Naive thymus-derived CD8-positive, alpha-beta T cell (primary cell): ENCODE measurements at places on chromosomes 2 and 18. TPM values are rescaled to one million over a fixed set of nuclear protein-coding genes. Genes with fewer than 3 reads are reported as not detected.
A peak's percentile ranks its signal among the peaks of the same experiment; 100 is the strongest.

The LRRC30 gene
- total RNA-seq: not detected

DNA sequence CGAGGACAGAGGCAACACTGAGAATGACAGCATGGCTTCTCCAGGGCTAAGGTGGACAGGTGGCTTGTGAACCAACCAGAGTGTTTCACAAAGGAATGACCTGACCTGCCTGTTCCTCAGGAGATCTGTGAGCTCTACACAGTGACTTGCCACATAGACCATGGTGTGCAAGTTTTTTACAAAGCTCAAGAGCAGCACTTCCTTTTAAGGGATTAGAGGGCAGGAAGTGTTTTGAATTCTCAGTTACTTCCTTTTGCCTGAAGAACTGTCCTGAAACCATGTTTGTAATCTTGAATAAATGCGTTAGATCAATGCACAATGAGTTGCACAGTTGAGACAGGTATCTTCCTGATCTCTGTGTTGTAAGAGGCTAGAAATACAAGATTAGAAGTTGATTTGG, 421.9 kb downstream of the THSD7B start:
- no peaks in the 10 kb centered on the region for H3K36me3 ChIP-seq
- no peak for DNase-seq
- no peak overlapping the region for H3K4me3 ChIP-seq
- peaks cover 3% of the 10 kb centered on the region for H3K27me3 ChIP-seq
- no peak overlapping the region for H3K27ac ChIP-seq

DNA sequence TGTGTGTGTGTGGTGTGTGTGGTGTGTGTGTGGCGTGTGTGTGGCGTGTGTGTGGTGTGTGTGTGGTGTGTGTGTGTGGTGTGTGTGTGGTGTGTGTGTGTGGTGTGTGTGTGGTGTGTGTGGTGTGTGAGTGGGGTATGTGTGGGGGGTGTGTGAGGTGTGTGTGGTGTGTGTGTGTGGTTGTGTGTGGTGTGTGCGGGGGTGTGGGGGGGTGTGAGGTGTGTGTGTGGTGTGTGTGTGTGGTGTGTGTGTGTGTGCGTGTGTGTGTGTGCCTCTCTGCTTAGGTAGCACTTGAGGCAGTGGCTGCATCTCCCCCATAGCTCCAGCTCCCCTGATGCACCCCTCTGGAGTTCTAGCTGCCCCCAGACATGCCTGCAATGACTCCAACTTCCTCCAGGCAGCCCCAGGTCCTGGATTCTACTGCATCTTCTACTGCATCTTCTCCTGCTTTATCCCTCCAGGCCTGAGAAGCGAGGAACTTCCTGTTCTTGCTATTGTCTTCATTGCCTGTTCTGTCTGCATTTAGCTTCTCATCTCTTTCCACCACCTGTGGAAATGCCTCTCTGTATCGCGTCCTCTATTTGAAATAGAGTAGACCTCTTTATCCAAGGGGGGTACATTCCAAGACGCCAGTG, 22.2 kb upstream of the MLPH start:
- H3K36me3 ChIP-seq: no peaks in the 10 kb centered on the region
- H3K27ac ChIP-seq: no peak overlapping the region
- H3K27me3 ChIP-seq: no peaks in the 10 kb centered on the region
- no peak overlapping the region for H3K4me3 ChIP-seq
- DNase-seq: no peak

DNA sequence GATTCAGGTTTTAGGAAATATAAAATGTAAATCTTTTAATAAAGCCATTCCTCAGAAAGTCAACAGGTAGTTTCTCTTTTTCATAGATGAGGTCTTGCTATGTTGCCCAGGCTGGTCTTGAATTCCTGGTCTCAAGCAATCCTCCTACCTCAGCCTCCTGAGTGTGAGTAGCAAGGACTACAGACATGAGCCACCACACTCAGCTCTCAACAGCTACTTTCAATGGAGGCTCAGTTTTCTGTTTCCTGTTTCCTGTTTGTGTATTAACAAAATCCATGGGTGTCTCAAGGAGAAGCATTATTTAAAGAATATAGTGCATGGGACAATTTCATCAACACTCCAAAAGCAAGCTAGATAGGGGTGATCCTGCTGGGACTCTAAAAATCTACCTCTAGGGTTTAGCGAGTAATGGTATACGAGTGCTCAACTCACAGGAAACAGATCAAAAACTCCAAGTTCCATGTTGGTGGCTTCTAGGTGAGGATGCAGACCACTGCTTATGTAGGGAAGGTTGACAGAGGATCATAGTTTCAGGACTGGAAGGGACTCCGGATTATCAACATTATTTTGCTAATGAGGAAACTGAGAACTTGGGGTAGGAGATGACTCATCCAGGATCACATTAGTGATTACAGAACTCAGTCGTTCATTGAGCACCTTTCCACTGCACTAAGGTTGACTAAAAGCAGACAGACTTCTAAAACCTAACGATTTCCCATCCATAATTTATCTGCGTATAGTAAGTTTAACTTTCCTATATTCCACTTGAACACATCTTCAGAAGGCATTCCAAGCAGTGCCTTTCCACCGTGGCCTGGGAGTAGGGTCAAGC, 61.7 kb upstream of the WIPF1 start:
- H3K36me3 ChIP-seq: peaks cover 11% of the 10 kb centered on the region
- DNase-seq: no peak
- H3K4me1 ChIP-seq: peaks cover 56% of the 10 kb centered on the region
- no peaks in the 10 kb centered on the region for H3K27me3 ChIP-seq
- H3K27ac ChIP-seq: peak overlapping the region; percentile 21
